ENCODE measurements at places on chromosomes 4 and X. TPM values are rescaled to one million over a fixed set of nuclear protein-coding genes. Genes with fewer than 3 reads are reported as not detected.

DNA sequence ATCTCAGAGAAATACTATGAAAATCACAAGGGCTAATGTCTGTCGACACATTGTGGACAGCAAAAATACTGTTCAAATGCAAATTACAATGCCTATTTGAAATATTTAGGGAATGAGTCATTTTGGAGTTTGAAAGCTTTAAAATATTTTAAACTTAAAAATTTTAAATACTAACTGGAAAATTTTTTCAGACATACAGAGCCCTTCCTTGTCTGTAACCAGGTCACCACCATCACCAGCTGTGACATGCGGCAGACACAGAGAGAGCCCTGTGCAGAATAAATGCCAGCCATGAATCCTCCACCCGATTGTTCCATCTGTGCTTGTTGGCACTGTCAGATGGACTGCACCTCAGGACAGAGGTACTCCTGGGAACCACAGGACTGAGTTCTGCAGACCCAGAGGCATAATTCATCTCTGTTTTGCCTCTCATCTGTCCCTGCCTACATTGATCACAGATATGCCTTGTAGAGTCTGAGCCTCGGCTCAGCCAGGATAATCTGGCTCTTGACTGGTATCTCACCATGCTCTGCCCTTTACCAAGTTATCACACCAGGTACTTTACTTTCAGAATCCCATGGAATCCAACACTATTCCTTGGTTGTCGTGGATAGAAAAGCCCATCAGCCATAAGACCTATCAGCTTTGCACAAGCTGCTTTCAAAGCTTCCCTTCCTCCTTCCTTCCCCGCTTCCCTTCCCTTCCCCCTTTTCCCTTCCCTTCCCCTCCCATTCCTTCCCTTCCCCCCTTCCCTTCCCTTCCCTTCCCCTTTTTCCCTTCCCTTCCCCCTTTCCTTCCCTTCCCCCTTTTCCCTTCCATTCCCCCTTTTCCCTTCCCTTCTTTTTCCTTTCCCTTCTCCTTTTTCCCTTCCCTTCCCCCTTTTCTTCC, 67.2 kb downstream of the TBC1D9 start:
- DNase-seq = no peak

DNA sequence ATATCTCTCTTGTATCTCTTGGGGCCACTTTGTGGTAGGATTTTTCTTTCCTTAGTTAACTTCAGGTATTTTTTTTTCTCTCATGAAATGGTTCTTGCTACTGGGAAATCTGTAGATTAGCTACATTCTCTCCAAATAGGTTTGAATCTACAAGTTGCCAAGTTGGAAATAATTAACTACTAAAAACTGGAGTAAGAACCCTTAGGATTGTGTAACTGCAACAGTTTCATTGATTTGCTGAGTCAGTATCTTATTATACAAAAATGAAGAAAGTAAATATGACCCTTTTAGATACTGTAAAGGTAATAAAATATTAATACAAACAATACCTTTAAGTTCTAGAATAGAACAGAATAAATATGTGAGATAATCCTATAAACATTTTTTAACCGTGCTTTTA, 327.9 kb downstream of the CXXC4 start:
- peak; percentile 9 for DNase-seq

DNA sequence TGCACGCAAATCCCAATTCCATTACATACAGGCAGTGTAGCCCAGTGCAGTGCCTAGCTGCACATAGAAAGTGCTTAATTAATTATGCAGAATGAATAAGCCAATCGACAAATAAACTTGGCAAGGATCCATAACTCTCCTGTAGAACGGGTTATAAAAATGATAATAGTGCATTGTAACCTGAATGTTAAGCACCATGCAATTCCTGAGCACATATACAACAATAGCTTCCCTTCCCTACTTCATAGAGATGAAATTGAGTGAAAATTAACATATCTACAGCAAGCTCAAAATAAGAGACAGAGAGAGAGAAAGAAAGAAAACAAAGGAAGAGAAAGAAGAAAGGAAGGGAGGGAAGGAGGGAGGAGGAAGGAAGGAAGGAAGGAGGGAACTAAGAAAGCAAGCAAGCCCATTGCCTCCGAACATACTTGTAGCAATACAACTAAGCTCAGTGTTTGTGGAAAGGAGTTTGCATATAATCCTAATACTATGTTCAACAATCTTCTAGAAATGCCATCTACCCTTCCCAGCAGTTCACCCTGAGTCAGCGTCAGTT, 1074.0 kb upstream of the LCORL start:
- DNase-seq = no peak

DNA sequence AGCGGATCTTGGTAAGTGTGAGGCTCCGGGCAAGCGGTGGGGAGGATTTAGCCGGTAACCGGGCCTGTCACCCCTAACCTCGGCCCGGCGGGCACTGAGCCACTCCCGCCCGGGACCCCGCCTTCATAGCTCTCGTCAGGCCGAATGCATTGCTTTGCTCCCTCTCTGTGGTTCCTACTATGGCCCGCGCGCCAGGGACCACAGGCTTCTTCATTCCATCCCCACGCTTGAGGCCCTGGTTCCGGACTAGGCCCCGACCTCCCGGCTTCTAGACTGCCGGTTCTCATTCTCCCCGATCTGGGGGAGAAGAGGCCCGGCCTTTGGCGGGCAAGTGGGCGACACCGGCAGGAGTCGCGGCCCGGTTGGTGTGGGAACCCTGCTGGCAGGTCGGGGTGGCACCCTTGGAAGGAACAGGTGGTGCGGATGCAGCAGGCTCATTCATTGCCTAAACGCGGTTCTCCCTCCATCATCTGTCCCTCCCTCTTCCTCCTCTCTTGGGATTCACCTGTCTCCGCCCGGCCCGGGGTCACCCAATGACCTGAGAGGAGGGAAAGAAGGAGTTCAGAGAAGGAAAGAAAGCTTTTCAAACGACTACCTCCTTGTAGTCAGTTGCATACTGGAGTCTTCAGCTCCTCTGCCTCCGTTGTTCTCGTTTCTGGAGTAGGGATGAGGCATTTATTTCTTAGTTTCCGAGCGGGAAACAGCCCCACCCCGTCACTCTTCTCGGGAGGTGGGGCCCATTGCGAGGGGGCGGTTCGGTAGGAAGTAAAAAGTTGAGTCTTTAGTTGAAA, at the start of gene NDUFC1:
Gene NDUFC1, minus strand, starts transcription at position 657 of the 791 bp plus-strand sequence. CDS start 6,679 bp downstream, outside the sequence.
- no peak for DNase-seq

DNA sequence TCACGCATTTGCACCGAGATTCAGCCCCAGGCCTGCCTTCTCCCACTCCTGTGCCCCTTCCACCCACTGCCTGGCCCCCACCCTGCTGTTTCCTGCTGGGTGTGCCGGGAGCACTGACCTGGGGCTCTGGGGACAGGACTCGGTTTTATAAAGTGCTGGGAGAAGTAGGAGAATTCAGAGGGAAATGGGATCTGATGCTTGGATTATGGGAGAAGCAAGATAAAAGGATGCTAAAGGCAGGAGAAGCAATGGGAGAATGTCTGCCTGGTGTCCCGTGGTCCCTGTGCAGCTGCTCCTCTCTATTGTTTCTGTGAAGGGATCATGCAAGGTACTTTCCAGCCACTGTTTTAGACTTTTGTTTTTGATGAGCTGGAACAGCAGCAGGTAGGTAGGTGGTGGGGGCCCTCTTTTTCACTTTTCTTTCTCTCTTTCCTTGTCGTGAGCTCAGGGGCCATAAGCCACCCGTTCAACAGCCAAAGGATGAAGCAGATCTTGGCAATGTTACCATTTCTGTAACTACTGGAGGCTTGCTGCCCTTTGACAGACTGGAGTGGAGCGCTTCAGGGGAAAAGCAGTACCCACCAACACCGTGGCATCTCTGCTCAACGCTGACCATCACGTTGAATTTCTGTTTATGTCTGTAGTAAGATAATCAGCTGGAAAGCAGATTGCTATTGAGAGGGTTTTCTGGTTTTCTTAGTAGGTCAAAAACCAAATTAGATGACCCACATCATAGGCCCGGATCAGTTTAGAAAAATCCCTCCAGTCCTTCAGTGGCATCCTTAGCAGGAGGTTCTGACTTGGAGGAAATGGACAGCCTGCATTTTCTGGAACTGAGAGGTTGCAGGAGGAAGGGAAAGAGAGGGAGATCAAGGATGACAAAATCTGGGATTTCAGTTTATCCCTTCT, 63.8 kb upstream of the ENPP6 start:
- no peak for DNase-seq

DNA sequence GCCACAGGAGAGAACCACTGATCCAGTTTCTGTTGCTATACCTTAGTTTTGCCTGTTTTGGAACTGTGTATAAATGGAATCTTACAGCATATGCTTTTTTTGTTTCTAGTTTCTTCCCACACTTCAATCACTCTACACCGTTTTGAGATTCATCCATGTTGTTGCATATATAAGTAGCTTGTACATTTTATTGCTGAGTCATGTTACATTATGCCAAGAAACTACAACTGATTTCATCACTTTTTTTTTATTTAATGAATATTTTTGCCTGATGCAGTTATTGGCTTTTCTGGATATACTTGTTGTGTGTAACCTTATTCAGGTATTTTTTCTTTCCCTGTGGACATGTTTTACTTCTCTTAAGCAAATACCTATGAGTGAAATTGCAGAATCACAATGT, 1135.9 kb downstream of the RAPGEF2 start:
- DNase-seq = no peak

DNA sequence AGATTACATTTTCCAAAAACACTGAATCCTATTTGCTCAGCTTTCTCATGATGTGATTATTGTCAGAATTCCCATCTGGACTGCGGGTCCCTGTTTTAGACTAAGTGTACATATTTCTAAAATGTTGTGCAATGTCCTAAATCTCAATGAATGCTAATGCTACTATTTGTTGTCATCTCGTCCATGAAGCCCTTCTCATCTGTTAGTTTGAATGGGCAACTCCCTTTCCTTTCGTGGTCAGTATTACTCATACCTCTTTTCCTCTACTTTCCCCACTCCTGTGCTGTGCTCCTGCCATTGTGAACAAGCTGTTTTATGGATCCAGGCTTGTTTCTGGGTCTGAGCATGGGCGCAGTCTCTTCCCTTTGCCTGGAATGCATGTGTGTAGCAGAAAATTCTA, 91.0 kb downstream of the MID1 start:
- DNase-seq = no peak

Gene JAKMIP1
- not detected for total RNA-seq

Gene PNMA6A
- 2.5 TPM for total RNA-seq

Gene CISD2
- total RNA-seq = 29.9 TPM

Gene FLNA
- 953 TPM for total RNA-seq

Gene MUC7
- total RNA-seq = not detected

GRCh38 chrX:17737986-17738713, 857 bp downstream of the SCML1 start:
- DNase-seq = no peak

Gene HPGD
- 3.8 TPM for total RNA-seq

DNA sequence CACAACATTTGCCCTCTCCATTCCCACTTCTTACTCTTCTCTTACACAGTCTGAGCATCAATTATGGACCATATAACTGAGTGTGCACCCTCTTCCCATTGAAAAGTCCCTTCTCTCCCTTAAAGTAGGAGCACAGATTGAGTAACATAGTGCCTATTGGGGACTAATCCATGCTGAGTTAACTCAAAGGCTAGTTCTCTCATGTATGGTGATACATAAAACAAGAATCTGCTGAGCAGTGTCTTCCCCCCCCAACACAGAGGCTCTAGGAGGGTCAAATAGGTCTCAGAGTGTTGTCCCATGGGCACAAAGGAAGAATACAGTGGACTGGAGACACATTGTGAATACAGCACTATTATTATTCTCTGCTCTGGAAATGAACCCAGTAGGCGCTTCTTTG, 274.6 kb upstream of the BOD1L1 start:
- DNase-seq = no peak

Gene UGT2B10
- not detected for total RNA-seq

DNA sequence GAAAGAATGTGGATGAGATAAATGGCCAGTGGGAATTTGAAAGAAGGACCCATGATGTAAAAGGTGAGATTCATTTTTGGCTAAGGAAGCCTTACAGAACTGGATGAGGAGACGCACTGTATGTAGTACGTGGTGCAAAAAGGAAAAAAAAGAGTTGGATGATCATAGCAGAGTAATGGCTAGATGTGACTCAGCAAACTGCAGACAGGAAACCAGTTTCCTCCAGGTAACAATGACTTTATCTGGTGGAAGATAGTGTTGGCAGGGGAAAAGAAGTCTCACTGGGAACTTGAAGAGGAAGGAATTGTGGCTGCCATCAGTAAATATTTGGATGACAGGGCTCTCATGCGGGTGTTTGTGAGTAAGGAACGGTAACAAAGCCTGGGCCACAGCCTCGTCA, 243.2 kb downstream of the CPE start:
- no peak for DNase-seq

GRCh38 chr4:6724421-6725111, 8.6 kb downstream of the BLOC1S4 start:
- no peak for DNase-seq

DNA sequence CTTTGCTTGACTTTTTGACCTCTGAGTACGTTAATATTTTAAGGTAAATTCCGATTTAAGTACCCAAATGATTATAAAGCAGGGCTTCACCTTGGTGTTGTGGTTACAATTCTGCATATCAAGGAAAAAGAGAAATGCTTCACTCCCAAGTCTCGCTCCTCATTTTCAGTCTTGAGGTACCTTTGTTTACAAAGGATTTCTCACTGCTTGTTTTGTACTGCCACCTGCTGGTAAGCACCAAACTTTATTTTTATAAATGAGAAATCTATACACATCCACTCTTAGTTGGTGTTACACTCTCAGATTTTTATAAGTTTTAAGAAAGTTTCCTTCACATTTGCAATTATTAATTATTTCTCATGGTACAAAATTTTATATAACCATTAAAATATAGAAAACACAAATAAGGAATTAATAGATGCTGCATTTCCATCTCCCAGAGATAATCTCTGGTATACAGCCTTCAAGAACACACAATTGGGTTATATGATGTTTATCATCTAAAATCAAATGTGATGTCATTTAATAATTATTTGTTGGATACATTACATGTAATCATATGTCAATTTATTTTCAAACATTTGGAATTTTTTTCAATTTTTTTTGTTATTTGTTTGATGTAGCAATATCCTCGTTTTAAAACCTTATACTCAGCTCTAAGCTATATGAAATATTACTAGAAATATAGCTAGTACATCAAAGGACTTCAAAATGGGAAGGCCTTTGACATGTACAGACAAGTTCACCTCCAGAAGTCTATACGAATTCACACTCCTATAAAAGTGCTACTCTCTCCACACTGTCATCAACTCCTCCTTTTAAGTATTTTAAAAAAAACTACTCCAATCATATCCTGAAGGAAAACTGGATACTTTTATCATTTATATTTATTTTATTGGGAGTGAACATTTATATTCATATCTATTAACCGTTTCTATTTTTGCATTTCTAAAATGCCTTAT, 179.9 kb downstream of the KCNIP4 start:
- DNase-seq = no peak

Gene MXRA5
- 0.07 TPM for total RNA-seq

DNA sequence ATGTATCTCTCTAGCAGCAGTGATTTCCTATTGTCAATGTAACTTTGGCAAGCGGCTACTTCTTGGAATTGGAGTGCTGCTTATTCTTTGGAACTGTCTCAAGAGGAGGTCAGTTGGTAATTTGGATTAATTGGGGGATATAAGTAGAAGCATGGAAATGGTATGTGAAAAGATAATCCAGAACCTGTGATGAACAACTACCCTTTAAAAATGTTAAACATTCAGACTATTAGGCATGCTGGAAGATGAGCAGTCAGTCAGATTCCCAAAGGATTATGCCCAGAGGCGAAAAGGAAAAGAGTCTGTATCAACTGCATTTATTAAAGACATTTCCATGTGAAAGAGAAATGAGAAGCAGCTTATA, 62.5 kb downstream of the SEC24D start:
- DNase-seq = no peak

GRCh38 chr4:159163521-159163920, 60.6 kb downstream of the RAPGEF2 start:
- no peak for DNase-seq

Gene BEX2
- 19.0 TPM for total RNA-seq

- no peak for DNase-seq
Measured at GRCh38 chr4:125115476-125115875, 199.3 kb upstream of the FAT4 start.

Data from epithelial cell of proximal tubule (primary cell).